Left renal pelvis (tissue), 4 donors: ENCODE measurements at places on chromosomes 16 and 17. TPM values are rescaled to one million over a fixed set of nuclear protein-coding genes. Genes with fewer than 3 reads are reported as not detected.

The KRT25 gene
- polyA plus RNA-seq: not detected

The DGKE gene
- polyA plus RNA-seq: 6.6 TPM

DNA sequence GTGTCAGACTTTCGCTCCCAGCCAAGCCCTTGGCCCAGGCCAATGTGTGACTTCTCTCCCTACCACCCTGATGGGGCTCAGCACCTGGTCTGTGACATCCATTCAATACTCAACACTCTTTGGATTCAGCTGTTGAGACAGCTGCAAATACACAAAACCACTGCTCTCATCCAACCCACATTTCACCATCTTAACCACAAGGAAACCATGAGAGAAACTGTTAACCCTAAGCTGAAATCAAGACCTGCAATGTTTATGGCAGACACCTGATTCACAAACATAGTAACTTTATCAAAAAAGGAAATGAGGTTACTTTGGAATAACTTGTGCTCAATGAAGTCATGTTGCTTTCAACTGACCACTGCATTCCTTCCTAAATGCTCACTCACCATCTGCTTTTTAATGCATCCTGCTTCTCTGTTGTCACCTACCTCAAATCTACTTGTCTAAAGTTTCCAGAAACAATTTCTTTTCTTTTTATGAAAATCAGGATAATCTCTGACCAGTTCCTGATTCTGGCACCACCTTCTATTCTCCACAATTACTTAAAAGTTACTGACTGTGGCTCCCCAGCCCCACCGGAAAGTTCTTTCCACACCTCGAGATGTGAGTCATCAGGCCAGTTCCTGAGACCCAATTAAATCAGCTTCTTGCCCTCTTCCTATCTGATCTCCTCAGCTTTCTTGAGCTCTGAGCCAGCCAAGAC is 88.2 kb downstream of the NOG start:
- DNase-seq: no peak

DNA sequence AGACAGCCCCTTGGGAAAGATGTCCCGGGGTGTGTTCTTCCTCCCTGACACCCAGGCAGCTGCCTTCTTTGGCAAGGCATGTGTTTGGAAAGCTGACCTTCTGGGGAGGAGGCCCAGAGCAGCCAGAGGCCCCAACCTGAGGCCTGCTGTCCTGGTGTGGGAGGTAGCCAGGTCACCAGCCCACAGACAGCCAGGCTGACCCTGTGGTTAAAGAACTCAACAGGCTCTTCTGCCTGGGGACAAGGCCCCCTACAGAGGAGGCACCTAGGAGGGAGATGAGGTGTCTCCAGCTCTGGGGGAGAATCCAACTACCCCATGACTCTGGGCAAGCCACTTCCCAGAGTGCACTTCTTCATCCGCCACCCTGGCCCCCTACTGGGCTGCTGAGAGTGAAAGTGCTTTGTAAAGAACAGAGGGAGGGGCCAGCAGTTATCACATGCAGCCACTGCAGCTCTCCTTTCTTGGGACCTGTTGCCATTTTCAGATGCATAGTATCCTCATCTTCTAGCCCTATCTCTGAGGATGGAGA is 13.1 kb upstream of the SREBF1 start:
- DNase-seq: no peak

DNA sequence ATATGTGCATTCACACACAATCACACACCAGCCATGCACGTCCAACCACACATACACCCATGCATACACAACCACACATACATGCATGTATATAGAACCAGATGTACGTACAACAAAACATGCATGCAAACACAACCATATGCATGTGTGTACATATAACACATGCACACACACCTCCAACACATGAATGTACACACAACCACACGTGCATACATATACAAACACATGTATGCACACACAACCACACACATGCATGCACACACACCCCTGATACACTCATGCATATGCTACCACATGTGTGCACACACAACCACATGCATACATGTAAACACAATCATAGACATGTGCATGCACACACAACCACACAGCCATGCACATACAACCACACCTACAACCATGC is 52.0 kb upstream of the SDK2 start:
- no peak for DNase-seq

GRCh38 chr16:53892155-53892554 is 188.2 kb downstream of the FTO start:
- peak; percentile 44 for DNase-seq

DNA sequence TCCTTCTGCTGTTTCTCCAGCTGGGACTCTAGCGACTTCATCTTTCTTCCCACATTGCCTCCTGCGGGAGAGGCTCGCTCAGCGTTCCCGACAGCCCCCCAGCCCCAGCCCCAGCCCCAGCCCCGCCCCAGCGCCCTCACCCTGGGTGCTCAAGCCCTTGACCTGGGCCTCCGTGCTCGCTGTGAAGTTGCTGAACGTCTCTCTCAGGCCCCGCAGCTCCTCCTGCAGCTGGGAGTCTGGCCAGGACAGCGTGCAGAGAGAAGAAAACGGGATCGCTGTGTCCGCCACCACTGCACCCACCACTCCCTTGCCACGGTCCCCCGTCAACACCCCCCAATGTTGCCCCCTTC is 2.4 kb downstream of the ASGR1 start:
- DNase-seq: no peak

GRCh38 chr17:50394711-50395110 is 2.6 kb downstream of the LRRC59 start:
- no peak for DNase-seq
